Fibroblast of mammary gland (primary cell): ENCODE measurements at places on chromosomes 1 and 21.
A peak's percentile ranks its signal among the peaks of the same experiment; 100 is the strongest.

- peak; percentile 1 for DNase-seq
Observed at GRCh38 chr1:245538671-245539070, 383.9 kb downstream of the KIF26B start.

DNA sequence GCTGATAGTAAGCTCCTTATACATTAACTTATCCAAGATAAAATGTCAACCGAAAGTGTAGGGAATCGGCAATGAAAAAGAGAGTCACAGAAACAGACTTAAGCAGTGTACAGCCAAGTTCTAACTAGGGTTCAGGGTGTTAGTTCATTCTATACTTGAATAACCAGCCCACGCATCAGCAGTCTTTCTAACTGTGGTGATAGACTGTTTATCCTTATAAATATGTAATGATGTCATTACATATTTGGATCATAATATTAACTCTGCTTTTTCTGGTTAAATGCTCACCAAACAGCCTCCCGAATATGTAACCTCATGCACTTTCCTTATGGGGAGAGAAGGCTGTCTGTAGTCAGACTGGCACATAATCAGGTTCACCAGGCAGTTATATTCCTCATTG is 11.0 kb downstream of the HMCN1 start:
- DNase-seq: no peak

DNA sequence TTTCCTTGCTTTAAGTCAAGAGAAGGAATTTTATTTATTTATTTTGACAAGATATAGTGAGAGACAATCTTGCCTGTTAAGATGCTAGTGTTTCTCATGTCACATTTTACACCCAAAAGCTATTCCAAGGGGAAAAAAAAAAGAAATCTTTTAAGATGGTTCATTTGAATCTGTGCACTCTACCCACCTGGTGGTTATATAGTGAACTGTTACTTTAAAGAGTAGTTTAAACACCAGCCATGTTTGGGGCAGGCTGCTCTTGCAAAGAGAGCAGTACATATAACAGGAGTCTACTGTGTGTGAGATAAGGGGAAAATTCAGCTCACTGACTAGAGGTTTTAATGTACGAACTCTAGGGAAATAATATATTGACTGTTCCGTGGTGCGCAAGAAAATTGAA is 3.3 kb upstream of the ELAVL4 start:
- no peak for DNase-seq

GRCh38 chr21:36587388-36587787 is 107.5 kb upstream of the CLDN14 start:
- DNase-seq: peak; percentile 22

- DNase-seq: no peak
Observed at GRCh38 chr21:46317710-46318463, 5.8 kb downstream of the C21orf58 start.

- no peak for DNase-seq
Observed at GRCh38 chr1:44437107-44437716, 32.2 kb downstream of the RNF220 start.

GRCh38 chr1:44705470-44705869 is 25.5 kb downstream of the RNU5D-1 start:
- DNase-seq: no peak

DNA sequence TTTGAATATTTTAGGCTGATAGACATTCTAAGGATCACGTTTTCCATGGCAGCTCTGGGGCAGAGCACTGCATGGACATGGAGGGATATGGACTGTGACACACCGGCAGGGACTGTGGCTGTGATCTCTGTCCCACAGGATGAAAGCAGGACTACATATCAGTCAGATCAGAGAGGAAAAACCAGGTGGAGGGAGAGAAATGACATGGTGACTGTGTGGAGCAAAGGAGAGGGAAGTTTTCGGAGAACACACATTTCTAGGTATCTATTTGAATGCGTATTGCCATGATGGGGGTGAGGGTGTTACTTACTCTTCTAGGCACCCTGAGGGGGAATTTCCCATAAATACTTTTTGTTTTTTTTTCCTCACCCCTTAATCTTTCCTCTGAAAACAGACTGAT is 3.2 kb upstream of the CD1C start:
- DNase-seq: no peak

DNA sequence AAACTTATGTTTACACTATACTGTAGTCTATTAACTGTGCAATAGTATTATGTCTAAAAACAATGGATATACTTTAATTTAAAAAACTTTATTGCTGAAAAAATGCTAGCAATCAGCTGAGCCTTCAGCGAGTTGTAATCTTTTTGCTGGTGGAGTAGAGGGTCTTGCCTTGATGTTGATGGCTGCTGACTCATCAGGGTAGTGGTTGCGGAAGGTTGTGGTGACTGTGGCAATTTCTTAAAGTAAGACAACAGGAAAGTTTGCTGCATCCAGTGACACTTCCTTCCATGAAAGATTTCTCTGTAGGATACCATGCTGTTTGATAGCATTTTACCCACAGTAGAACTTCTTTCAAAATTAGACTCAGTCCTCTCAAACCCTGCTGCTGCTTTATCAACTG is 234.7 kb upstream of the CSF3R start:
- DNase-seq: no peak

DNA sequence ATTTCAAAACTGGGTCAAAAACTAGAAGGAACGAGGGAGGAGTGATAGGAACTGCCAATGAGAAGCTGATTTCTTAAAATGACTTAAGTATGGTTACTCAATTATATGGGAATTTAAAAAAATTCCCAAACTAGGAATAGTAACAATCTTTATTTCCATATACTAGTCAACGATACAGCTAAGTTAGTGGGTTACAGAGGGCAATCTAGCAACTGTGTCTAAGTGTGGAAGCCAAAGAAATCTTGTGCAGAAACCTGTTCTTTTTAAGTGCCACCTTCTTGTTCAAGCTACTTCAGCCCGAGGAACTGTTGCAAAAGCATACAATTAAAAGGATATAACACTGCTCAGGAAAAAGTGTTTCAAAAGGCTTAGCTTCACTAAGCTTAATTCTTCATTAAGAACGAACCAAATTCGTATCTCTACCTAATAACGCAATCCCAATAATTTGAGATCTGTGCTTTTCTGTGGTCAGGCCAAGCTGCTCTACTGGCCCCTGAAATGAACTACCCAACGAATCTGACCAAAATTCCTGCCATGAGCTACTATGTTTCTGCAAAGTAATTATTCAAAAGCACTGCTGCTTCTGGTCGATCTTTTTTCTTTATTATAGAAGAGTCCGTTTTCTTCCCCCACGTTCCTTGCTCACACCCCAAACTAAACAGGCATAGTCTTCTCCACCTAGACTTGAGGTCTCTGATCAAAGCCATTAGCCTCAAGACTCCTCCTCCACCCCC is 1.8 kb downstream of the USP24 start:
- no peak for DNase-seq

DNA sequence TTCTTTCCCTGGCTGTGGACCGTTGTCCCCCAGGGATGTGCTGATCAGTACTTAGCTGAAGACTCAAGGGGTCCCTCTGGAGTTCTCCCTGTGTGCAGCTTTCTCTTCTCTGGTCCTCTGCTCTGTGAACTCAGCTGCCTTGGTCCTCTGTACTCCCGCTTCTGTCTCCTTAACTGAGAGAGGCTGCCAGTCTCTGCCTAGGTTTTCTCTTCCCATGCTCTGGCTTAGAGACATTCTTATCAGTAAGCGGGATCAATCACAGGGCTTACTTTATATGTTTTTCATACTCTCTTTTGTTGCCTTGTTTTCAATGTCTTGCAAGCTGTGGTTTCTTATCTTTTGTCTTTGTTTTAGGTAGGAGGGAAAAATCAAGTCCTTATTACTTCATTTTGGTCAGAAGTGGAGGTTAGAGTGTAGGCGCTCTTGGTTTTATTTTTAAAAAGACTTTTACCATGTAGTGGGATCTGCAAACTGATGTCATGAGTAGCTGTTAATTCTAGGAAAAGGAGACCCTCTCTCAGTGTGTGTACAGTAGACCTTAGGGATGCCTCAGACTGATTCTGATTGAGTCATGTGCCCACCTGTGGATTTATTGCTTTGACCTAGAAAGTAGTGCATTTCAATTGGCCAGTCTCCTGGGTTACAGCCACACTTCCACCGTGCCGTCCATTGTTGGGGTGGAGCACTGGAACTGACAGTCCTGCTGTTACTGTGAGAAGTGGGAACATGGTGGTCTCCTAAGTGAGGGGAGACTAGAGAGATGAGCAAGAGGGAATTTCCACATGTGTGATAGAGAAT is 46.6 kb downstream of the TTC3 start:
- DNase-seq: no peak

DNA sequence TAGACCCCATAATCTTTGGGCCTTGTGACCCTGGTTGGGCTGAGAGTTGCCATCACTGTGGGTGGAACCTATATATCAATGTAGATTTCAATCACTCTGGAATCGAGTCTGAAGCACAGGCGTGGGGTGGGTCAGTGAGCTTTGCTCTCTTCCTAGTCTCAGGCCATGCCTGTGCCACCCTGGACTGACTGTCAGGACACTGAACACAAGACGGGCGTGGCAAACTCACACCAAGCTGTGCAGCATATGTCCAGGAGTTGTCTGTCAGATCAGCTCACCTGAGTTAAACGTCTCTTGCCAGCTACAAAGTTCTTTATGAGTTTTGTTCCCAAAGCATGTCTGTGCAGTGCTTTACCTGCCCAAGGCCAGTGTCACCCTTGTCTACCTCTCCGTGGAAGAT is 30.9 kb upstream of the ALPL start:
- no peak for DNase-seq

DNA sequence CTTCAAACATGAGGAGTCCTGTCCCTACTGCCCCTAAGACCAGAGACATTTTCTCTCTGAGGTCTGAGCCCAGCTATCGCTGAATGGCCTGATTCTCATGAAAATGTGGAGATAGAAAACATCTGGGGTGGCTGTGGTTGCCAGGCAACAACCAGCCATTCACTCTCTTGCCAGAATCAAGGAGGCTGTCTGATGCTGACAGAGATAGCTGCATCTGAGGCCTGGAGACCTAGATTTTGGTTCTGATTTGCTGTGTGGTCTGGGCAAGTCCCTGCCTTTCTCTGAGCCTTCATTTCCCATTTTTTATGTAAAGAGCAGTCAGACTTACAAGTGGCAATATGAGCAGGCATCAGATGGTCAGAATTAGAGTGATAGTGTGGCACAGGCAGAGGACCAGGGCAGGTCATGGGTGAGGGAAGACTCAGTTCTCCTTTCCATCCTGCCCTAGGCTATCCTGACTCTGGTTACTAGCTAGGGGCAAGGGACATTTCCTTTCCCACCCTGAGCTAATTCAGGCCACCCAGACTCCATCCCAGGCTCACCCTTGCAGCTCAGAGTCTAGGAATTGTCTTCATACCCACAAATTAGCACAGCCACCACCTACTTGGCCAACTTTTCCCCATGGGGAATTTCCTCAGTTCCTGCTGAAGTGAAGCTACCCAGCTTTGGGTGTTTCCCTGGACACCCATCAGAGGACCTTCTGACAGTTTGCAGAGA is 20.0 kb upstream of the RNF19B start:
- peak; percentile 74 for DNase-seq

GRCh38 chr1:10776190-10776905 is 20.1 kb downstream of the CASZ1 start:
- DNase-seq: no peak

- no peak for DNase-seq
Observed at GRCh38 chr1:37148663-37149062, 114.3 kb upstream of the GRIK3 start.

DNA sequence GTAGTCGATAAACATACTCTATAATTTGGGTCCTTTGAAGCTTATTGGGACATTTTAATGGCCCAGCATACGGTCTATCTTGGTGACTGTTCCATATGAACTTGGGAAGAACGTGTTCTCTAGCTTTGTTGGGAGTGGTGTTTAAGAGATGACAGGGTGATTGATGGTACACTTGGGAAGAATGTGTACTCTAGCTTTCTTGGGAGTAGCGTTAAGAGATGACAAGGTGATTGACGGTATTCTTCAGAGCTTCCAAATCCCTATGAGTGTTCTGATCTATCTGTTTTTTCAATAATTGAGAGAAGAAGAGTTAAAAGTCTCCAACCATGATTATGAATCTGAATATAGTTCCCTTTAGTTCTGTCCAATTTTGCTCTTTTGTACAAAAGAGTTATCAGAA is 9.4 kb downstream of the NPHP4 start:
- peak; percentile 93 for DNase-seq

- no peak for DNase-seq
Observed at GRCh38 chr1:117210831-117211261, at the start of gene VTCN1. VTCN1 (minus strand) TSS chr1:117210927; CDS start chr1:117210855, 72 bp downstream.

DNA sequence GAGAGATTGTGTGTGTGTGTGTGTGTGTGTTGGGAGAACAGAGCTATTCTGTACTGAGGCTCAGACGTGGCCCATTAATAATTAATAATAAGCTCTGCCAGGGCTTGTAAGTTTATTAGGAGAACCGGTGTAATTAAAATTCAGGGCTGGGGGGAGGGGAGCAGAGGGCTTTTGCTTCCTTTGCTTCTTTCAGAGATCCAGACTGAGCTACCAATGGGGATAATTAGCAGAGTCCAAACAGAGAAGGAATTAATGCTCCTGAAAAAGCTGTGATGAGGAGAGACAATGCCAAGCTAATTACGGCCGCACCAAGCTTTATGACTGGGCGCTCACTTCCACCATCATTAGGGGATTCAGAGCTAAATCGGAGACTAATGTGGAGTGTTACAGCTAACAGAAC is 4.5 kb downstream of the SYT6 start:
- no peak for DNase-seq

- peak; percentile 59 for DNase-seq
Observed at GRCh38 chr21:38027901-38028498, 111.7 kb upstream of the KCNJ6 start.

GRCh38 chr1:203528976-203529835 is 35.3 kb downstream of the OPTC start:
- no peak for DNase-seq

DNA sequence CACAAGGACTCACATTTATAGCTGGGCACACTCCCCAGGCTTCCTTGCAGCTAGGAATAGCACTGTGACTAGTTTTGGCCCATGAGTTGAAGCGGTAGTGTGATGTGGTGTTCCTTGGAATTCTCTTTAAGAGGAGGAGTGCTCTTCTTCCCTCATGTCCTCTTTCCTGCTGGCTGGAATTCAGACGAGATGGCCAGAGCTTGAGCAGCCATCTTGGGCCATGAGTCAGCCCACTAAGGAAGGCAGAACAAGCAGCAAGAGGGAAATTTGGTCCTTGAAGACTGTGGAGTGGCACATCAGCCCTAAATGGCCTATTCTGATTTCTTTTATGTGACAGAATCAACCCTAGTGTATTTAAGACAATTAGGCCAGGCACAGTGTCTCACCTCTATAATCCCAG is 20.0 kb downstream of the HTR6 start:
- peak; percentile 16 for DNase-seq
